Activated naive CD4-positive, alpha-beta T cell (primary cell): ENCODE measurements at places on chromosomes 6 and 20.

DNA sequence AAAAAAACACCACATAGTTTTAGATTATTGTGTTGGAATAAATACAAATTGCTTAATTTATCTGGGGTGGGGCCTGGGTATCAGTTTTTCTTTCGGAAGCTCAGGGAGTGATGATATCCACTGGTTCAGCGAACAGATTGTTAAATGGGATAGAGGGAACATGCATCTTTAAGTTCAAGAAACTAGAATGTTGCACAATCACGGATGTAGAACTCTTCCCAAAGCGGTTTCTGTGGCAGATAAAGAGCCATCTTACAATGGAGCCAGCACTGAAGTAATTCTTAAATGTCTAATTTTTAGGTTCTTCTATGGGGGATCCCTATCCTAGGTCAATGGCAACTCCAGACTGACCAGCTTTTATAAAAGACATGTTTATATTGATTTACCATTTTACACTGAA, 9.7 kb upstream of the RMND1 start:
- DNase-seq: no peak

DNA sequence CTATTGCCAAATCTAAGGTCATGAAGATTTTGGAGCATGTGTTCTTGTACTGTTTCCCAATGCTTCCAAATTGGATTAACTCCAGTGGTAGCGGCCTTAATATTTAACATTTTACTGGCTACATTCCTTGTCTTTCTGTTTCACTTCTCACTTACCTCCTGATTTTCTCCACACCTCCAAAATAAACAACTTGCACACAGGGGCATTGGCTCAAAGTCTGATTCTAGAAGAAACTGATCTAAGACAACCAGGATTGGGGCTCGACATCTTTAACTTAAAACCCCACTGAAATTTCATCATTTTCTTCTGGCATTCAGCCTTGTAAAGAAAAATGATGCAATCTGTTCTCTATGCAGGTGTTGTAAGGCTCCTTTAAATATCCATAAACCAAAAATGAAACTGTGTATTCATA, 557.9 kb upstream of the ID4 start:
- DNase-seq: no peak

GRCh38 chr6:160124605-160125004, 3.0 kb downstream of the SLC22A1 start:
- DNase-seq: no peak

DNA sequence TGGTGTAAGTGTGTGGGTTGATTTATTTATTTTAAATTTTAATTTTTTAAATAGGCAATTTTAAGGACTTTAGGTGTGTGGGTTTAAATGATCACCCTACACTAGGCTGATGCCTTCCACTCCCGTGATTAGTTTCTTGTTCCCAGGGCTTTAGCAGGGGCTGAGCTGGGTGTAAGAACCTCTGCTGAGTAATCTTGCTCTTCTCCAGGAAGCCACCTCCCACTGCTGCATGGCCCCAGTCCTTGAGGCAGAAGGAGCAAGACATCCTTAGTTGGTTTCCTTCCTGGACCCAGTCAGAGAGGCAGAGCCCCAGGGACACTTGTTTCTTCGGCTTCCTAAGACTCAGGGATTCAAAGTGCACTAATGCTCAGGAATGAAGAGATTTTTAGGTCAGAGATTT, 19.8 kb upstream of the CDC5L start:
- no peak for DNase-seq

GRCh38 chr20:39568109-39568508, 606.0 kb downstream of the DHX35 start:
- no peak for DNase-seq

GRCh38 chr6:118864341-118865099, 29.4 kb upstream of the ASF1A start:
- DNase-seq: no peak

GRCh38 chr6:96542702-96543101, 20.2 kb upstream of the FHL5 start:
- DNase-seq: no peak

GRCh38 chr6:154292066-154292465, 64.5 kb downstream of the IPCEF1 start:
- DNase-seq: no peak

- DNase-seq: no peak
Observed at GRCh38 chr20:20552076-20552475, 160.4 kb downstream of the RALGAPA2 start.

DNA sequence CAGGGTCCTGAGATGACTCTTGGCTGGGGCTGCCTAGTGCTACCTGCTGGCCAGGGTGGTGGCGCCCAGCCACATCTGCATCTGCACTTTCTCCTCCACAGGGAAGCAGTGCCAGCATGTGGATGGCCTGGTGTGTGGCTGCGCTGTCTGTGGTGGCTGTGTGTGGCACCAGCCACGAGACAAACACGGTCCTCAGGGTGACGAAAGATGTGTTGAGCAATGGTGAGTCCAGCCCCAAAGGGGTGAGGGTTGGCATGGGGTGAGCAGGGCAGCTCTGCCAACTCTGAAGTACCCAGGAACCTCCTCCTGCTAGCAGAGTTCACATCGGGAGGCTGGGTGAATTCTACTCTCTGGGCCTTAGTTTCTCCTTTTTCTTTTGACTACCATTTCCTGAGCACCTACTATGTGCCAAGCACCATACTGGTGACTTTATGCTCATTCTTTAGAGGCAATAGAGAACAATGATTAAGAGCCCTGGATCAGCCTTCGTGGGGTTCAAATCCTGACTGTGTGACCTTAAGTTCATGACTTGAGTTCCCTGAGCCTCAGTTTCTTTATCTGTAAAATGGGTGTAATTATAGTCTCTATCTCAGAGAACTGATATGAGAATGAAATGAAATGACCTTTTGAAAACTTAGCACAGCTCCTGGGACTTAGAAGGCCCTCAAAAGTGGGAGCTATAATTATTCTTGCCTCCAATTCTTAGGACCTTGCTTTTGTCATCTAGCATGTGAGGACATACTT, 2.1 kb downstream of the BPIFB4 start:
- DNase-seq: no peak

DNA sequence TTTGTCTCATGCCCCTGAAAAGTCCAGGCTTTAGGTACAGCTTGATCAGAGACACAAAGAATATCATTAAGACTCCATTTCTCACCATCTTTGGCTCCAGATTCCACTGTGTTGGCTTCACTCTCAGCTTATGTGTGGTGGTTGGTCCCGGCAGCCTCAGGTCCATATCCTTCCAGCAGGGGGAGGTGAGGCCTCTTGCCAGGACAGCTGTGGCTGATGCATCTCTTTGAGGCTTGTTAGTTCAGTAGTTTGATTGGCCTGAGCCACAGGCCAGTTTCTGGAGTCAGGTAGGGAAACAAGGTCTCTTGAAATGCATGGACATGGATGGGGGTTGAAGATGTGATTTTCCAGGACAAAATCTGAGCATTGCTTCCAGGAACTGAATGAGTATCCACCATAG, 62.4 kb downstream of the JAG1 start:
- no peak for DNase-seq

GRCh38 chr20:56088375-56088774, 83.1 kb upstream of the CBLN4 start:
- no peak for DNase-seq

GRCh38 chr6:26218824-26219223, 131.6 kb downstream of the HFE start:
- no peak for DNase-seq

GRCh38 chr6:42774201-42774600, 7.7 kb upstream of the BICRAL start:
- no peak for DNase-seq

DNA sequence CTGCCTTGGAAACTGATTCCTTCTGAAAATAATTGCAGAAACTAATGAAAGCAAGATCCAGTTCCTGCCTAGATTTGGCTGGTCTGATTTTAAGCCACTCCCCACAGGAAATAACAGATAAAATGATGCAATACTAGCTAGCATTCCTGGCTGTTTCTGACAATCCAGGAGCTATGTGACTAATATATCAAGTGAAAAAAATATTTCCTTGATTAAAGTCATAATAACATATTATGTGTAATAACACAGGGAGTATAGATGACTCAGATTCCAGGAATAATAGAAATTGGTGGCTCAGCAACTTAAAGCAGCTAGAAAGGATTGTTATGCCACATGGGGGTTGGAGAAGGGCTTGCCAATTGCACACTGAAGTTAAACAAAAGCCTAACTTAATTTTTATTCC, 182.7 kb upstream of the SALL4 start:
- DNase-seq: no peak
